ENCODE measurements at places on chromosomes 6 and 20.

DNA sequence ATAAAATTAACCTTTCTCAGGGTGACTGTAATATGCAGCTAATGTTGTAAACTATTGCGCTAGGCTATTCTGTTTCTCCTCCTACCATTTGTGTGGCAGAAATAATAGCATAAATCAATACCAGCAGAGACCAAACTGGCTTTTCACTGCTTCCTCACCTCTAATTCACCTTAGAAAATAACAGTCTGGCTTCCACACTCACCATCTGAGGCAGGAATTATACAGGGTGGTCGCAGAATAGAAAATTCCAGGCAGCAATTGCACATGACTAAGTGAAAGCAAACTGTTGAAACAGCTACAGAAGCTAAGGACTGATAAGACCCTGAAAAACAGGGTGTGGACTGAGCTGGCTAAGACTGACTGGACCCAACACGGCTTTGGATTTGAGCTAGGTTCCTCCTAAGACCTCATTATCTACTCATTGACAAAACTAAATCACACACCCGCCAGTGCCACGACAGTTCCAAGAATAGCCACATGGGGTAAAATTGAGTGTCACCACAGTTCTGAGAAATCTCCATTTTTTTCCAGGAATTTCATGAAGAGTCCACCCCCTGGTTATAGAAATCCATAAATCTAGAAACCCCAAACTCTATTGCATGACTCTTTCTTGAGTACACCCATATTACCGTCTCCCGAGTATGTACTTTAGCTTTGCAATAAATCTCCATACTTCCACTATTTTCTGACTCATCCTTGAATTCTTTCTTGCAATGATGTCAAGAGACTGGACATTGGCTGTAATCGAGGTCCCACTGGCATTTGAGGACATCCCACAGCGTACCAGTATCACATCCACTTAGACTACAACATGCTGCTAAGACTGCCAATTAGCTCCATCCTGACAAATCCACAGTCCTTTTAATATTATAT is 60.9 kb upstream of the KCNQ5 start:
- no peak for DNase-seq

DNA sequence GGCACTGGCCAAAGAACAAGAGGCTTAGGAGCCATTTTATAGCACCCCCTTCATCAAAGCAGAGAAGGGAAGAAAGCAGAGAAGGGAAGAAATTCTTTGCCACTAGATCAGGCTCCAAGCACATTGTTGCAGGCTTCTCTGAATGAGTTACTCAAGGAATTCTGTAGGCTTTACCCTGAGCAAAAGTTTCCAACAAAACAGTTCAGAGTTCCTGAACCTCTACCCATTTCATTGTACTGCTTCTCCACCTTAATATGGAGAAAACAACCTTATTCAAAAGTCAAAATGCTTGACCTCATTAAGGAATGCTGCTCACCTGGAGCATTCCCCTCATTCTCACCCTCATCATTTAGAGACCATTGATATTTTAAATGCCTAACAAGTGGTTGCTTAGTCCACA is 115.5 kb upstream of the LOC128125822 start:
- DNase-seq = no peak

GRCh38 chr6:8415280-8415679 is 20.1 kb downstream of the SLC35B3 start:
- DNase-seq = no peak

GRCh38 chr6:70299456-70299855 is 3.4 kb downstream of the COL9A1 start:
- no peak for DNase-seq

- DNase-seq = no peak
These were observed 50.6 kb downstream of the SRC start for GRCh38 chr20:37396416-37397075.

- DNase-seq = no peak
These were observed 312.6 kb downstream of the C6orf118 start for GRCh38 chr6:164996838-164997237.

All from fibroblast of gingiva (primary cell).